ENCODE measurements at places on chromosomes 7 and 10. TPM values are rescaled to one million over a fixed set of nuclear protein-coding genes. Genes with fewer than 3 reads are reported as not detected.
A peak's percentile ranks its signal among the peaks of the same experiment; 100 is the strongest.

The ENTPD1 gene
- 1.2 TPM for total RNA-seq

- DNase-seq: no peak
Measured at GRCh38 chr7:145850636-145851035, 266.0 kb upstream of the CNTNAP2 start.

GRCh38 chr7:138223402-138223879 is 147.2 kb downstream of the AKR1D1 start:
- DNase-seq: no peak

DNA sequence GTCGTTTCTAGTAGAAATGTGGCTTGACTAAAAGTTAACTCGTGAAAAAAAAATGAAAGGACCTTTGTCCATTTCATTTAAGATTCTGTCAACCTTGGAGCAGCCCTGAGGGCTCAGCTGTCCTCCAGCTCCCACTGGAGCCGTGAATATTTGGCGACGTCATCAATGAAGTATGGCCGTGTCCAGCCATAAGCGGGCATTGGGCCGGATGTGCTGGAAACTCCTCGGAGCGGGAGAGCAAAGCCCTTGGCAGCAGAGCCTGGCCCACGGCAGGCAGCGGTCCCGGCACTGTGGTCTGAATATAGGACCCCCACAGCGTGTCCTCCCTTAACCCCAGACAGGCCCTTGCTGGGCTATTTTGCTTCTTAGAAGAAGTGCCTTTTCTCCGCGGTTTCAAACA is 50.0 kb downstream of the JAKMIP3 start:
- no peak for DNase-seq

- DNase-seq: no peak
Measured at GRCh38 chr10:11150231-11150731, 132.6 kb downstream of the CELF2 start.

GRCh38 chr10:57880446-57881227 is 387.1 kb downstream of the IPMK start:
- DNase-seq: no peak

GRCh38 chr7:129612112-129613015 is 844 bp downstream of the NRF1 start:
- no peak for DNase-seq

The ARHGEF5 gene
- 4.1 TPM for total RNA-seq

- peak; percentile 79 for DNase-seq
Measured at GRCh38 chr10:43259213-43259991, 7.5 kb downstream of the RASGEF1A start.

DNA sequence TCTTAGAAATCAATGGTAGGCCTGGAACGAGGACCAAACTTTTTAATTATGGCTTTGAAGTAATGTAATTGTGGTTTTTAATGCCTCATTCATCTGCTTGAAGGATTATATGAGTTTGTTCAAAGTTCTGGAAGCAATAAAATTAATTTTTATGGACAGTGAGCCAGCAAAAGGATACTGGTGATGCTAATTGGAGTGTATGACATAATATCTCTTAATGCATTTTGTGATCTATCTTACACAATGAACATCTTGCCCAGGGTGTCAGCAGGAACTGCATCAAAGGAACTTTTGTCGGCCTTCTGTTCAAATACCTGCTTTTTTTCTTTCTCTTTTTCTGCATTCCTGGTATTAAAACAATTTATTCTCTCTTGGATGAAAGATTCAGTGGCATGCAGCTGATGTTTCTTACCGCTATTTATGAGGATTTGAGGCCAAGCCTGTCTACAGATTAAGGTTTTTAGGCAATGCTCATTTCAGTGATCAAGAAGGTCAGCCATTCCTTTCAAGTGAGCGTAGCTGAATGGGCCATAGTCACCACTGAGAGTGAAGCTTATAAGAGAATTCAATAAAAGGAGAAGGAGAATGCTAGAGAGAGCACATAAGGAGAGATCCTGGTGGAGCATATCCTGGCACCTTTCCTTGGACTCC is 974.8 kb downstream of the SORCS3 start:
- DNase-seq: no peak

DNA sequence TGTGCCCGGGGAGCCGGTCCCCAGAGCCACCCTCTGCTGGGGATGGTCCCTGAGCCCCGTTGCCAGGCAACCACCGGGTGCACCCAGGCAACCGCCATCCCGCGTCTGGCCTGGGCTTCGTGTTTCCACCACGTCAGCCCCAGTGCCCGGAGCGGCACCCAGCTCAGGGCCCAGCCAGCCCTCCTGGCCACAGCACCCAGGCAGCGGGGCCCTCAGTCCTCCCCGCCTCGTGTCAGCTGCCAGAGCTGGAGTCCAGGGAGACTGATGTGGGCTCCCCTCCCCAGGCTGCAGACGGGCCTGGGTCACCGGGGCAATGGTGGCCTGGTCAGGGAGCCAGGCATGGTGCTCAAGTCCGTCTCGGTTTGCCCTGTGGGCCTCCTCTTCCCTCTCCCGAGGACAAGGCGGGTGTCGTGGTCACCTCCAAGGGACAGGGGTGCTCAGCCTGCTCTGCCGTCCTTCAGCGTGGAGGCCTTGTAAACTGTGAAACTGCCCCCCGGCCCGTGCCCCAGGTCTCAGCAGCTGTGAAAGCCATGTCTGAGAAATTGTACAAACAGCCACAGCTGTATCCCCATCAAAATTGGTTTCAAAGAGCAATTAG is 72.5 kb downstream of the MICALL2 start:
- DNase-seq: no peak

DNA sequence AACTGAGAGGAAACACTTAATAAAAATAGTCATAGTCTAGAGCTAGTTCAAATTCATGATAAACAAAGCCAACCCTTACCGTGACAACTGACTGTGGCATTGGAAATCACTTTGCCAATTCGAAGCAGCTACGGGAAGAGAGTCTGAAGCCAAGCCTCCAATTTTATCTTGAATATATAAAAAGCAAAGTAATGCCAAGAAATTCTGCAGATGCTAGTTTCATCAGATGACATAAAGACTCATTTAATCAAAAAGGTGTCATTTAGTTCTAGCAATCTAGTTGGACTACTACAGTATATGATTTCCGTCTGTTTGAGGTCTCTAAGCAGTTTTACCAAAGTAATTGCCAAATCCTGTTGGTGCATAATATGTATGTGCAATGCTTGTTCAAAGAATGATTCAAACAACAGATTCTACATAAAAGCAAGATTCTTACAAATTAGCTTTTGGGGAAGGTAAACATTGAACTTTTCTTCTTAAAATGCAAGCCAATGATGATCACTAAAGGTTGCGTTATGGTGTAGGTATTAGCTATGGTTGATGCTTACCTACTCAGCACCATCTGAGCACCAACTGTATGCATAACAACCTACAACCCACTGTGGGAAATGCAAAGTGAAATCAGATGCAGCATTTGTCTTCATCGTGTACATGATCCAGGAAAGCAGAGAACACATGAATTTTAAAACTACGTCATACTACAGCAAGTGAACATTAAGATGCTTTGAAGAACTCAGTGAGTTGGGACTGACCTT is 2.8 kb downstream of the FAM171A1 start:
- DNase-seq: no peak

The ADRB1 gene
- 0.68 TPM for total RNA-seq

GRCh38 chr7:92727755-92728154 is 108.6 kb downstream of the CDK6 start:
- DNase-seq: no peak

DNA sequence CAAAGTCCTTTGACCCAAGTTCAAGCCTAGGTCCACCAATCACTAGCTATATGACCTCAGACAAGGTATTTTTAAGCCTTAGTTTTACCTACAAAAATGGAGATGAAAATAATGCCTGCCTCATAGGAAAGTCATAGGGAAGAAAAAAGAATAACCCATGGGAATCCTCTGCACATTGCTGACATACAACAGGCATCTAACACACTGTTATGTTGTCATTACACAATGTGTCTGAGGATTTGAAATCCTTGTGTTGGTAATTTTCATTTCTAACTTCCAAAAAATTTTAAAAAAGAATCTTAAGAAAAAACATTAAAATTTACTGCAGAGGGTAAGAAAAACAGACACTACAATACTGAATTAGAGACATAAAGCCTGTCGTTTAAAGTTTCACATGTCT is 5.7 kb downstream of the ANK3 start:
- DNase-seq: no peak

- DNase-seq: no peak
Measured at GRCh38 chr7:97971120-97971989, 18.6 kb downstream of the OCM2 start.

The MYH16 gene
- not detected for total RNA-seq

DNA sequence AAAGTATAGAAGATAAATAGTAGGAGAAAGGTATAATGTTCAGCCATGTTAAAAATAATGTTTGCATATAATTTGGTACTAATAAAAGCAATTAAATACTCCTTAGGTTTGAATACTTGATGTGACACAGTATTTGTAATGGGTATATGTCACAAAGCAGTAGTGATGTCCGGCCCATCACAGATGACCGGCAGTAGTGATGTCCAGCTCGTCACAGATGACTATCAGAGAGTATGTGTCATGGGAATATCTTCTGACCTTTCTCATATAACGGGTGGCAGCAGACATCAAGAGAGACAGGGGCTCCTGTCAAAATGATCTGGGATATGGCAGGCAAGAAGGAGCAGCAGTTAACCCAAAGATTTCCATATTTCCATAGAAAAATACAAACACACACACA is 477.4 kb upstream of the KLF6 start:
- no peak for DNase-seq

The ZNF467 gene
- 4.4 TPM for total RNA-seq

The MOGAT3 gene
- not detected for total RNA-seq

GRCh38 chr7:111508387-111508786 is 53.9 kb downstream of the IMMP2L start:
- no peak for DNase-seq

DNA sequence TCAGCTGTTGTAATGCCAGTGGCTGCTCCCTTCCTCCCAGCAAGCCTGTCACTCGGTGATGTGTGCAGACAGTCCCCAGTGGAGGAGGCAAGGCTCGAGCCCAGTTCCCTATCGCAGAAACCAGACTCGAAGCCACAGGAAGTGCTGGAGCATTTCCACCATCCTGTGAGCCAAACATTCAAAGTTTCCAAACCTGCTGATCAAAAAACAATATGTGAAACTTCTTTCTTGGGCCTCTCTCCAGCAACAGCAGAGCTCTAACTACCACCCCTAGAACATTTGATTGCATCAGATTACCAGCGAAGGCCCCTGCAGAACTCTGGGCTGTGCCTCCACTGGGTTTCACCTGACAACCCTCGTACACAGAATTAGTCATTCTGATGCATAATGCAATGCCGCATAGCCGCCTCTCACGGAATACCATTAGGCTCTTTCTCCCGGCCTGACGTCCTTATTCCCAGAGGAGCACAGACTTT is 94.0 kb downstream of the ELMO1 start:
- no peak for DNase-seq

DNA sequence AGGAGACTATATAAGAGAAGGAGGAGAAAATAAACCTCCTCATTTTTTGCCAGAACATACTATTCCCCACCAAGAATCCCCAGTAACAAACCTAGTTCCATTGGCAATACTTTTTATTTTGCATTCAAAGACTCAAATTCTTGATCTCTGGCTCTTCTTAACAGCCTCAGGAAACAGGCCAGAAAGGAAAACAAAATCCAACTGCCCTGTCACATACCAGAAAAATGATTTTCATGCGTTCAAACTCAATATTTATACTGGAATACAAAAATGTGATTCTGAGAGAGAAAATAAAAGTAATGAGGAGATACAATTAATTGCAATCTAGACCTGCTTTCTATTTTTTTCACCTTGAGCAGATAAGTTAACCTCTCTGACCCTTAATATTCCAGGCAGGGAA is 435.9 kb upstream of the AUTS2 start:
- DNase-seq: no peak

The SEMA4G gene
- 6.3 TPM for total RNA-seq

DNA sequence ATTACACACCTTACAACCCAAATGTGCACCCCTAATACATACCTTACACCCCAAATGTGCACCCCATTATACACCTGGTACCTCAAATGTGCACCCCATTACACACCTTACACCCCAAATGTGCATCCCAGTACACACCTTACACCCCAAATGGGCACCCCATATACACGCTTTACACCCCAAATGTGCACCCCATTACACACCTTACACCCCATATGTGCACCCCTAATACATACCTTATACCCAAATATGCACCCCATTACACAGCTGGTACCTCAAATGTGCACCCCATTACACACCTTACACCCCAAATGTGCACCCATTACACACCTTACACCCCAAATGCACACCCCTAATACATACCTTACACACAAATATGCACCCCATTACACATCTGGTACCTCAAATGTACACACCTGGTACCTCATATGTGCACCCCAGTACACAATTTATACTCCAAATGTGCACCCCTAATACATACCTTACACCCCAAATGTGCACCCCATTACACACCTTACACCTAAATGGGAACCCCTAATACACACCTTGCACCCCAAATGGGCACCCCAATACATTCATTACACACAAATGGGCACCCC is 106.3 kb downstream of the KLF6 start:
- no peak for DNase-seq

GRCh38 chr10:123563581-123563855 is 102.6 kb upstream of the GPR26 start:
- DNase-seq: no peak

- DNase-seq: no peak
Measured at GRCh38 chr7:6630007-6630849, 6.9 kb upstream of the ZNF316 start.

The CUX1 gene
- total RNA-seq: 87.1 TPM

DNA sequence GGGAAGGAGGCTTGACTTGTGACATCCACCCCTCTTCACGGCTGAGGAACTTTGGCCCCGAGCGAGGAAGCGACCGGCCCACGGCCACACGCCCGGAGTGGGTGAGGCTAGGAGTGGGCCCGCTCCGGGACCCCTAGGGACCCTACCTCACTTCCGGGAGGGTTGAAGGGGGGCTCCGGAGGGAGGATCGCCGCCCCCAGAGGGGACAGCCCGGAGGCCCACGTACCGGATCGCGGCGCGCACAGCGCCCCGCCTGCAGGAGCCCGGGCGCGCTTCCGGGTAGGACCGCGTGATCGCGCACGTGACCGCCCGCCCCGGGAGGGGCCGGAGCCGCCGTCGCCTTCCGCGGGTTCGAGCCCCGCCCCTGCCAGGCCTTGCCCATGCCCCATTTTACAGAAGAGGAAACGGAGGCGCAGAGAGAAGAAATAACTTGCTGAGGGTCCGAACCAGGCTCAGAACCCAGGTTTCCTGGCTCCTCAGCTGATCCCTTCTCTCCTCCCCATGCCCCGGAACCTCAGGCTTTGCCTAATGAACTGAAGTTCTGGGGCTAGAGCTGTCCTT is at the start of gene HPS1:
TSS of gene HPS1 (minus strand) at position 275 of the 561 bp plus-strand sequence. CDS start 3,695 bp downstream, outside the sequence.
- DNase-seq: peak; percentile 93

The CCL26 gene
- total RNA-seq: not detected

The FBXL13 gene
- 0.83 TPM for total RNA-seq

GRCh38 chr7:37032258-37032601 is 307.9 kb upstream of the AOAH start:
- no peak for DNase-seq

The TMEM270 gene
- not detected for total RNA-seq

The PRRT4 gene
- 0.54 TPM for total RNA-seq

DNA sequence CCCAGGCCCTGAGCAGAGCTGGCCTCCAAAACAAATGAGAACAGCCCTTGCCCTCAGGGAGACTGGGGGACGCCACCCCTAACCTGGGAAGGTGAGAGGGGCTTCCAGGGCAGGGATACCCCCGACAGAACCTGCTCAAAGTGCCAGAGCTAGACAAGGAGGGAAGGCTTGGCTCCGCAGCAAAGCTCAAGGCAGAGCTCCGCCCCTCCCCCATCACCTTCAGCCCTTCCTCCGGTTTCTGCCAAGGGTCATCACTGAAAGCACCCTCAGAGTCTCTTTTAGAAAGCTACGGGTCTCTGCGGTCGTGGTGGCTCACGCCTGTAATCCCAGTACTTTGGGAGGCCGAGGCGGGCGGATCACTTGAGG is 73.4 kb upstream of the CUX1 start:
- DNase-seq: no peak

All from osteocyte (in vitro differentiated cells).